Stimulated activated CD4-positive, alpha-beta T cell treated with anti-CD3 and anti-CD28 coated beads, Interleukin-4, amount 100 ng/mL, for 24 hours (primary cell): ENCODE measurements at places on chromosomes 2 and 18.

DNA sequence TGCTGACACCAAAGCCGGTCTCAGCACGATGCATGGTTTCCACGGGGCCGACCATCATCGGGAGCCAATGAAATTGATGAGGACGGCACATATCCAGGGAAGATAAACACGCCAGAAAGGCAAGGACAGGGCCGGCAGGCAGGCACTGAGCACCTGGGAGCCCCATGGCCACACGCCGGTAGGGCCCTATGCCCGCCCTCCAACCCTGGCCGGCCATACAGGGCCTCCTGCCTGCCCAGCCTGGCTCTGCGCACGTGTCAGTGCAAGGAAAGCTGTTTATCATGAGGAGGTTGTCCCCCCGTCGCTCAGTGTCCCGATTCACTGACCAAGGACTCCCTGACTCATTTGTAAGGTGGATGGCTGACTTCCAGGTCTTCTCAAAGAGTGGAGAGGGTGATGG is 237.5 kb downstream of the GLI2 start:
- no peak for DNase-seq

- no peak for DNase-seq
Measured at GRCh38 chr2:104774631-104775030, 79.3 kb upstream of the POU3F3 start.

- DNase-seq, result no peak
Measured at GRCh38 chr2:55087501-55087900, 37.2 kb upstream of the RTN4 start.

DNA sequence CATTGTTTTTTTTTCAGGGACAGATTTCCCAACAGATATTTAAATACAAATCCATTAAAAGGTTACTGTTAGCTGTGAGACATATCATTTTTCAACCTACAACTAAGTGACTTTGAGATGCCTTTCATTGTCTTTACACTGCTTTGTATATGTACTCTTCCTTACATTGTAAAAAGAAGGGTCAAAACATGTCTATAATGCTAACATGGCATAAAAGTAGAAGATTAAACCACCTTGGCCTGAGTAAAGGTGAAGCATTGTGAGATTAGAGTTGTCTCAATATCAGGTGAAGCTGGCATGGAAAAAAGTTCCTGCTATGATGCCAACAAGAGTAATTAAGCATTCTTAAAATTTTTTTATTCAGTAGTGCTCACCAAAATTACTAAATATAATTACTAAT is 1508.5 kb upstream of the NXPH2 start:
- no peak for DNase-seq

DNA sequence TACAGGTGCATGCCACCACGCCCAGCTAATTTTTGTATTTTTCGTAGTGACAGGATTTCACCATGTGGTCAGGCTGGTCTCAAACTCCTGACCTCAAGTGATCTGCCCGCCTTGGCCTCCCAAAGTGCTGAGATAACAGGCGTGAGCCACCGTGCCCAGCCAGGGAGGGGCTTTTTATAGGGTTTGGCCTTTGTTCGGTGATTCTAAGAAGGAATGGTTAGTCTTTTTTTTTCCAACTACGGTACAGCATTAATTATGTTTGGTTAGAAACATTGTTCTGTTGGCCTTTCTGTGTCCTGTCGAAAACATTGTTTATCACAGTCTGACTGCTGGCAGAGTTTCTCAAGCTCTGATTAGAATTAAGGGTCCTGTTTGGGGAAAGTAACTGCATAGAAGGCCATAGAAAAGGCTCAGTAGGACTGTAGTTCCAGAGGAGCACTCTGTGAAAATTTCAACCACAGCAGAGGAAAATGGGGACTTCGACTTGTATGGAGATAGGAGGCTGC is 19.3 kb upstream of the SMCHD1 start:
- DNase-seq, result no peak
